ENCODE measurements at places on chromosomes 1 and 21. TPM values are rescaled to one million over a fixed set of nuclear protein-coding genes. Genes with fewer than 3 reads are reported as not detected.

- DNase-seq = no peak
- no peak overlapping the region for H3K4me3 ChIP-seq
- H3K36me3 ChIP-seq = no peaks in the 10 kb centered on the region
- no peaks in the 10 kb centered on the region for H3K27me3 ChIP-seq
- H3K27ac ChIP-seq = no peak overlapping the region
Observed at GRCh38 chr1:85378534-85378933, 86.4 kb downstream of the DDAH1 start.

Gene SIK1
- total RNA-seq = 4.0 TPM

Gene SH2D1B
- not detected for total RNA-seq

Gene TRIM46
- total RNA-seq = 4.2 TPM

- no peaks in the 10 kb centered on the region for H3K36me3 ChIP-seq
- no peak overlapping the region for H3K4me3 ChIP-seq
- H3K27ac ChIP-seq = no peak overlapping the region
- DNase-seq = no peak
- no peaks in the 10 kb centered on the region for H3K4me1 ChIP-seq
Observed at GRCh38 chr1:241250465-241250864, 106.5 kb downstream of the RGS7 start.

- peak; percentile 73 for DNase-seq
- H3K36me3 ChIP-seq = no peaks in the 10 kb centered on the region
- H3K4me3 ChIP-seq = no peak overlapping the region
- H3K27ac ChIP-seq = no peak overlapping the region
Observed at GRCh38 chr1:165928075-165928731, 100.8 kb downstream of the UCK2 start.

Gene MPL
- total RNA-seq = 0.32 TPM

DNA sequence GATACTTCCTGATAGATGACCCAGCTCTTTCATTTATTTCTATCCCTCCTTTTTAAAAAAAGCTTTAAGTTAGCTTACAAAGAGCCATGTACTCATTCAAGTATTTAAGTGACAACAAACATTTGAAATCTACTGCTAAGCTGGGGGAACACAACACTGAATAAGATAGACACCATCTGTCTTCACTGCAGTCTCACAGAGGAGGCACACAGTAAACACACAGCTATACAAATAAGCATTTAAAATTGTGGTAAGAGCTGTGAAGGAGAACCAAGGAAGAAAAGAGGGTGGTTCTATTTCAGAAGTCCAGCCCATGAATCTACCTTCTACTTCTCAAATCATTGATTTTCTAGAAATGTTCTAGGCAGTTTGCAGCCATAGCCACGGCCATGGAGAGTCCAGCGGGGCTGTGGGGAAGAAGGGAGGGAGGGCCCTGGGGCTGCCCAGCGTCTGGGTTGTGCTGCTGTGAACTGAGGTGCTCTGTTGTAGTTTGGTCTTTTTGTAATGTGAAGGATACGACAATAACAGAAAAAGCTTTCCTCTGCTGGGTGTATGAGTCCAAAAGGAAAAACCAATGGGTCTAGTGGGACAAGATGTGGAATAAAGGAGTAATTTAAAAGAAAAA lies 28.2 kb downstream of the PRDM2 start:
- H3K27me3 ChIP-seq = peaks cover 56% of the 10 kb centered on the region
- no peak overlapping the region for H3K27ac ChIP-seq
- peaks cover 5% of the 10 kb centered on the region for H3K4me1 ChIP-seq

Gene ANKRD65
- total RNA-seq = 1.6 TPM

Gene TDRD5
- 0.52 TPM for total RNA-seq

GRCh38 chr1:158246650-158247049 lies 7.6 kb upstream of the CD1A start:
- H3K4me3 ChIP-seq = no peak overlapping the region
- H3K4me1 ChIP-seq = no peaks in the 10 kb centered on the region
- no peaks in the 10 kb centered on the region for H3K36me3 ChIP-seq
- H3K27me3 ChIP-seq = no peaks in the 10 kb centered on the region

DNA sequence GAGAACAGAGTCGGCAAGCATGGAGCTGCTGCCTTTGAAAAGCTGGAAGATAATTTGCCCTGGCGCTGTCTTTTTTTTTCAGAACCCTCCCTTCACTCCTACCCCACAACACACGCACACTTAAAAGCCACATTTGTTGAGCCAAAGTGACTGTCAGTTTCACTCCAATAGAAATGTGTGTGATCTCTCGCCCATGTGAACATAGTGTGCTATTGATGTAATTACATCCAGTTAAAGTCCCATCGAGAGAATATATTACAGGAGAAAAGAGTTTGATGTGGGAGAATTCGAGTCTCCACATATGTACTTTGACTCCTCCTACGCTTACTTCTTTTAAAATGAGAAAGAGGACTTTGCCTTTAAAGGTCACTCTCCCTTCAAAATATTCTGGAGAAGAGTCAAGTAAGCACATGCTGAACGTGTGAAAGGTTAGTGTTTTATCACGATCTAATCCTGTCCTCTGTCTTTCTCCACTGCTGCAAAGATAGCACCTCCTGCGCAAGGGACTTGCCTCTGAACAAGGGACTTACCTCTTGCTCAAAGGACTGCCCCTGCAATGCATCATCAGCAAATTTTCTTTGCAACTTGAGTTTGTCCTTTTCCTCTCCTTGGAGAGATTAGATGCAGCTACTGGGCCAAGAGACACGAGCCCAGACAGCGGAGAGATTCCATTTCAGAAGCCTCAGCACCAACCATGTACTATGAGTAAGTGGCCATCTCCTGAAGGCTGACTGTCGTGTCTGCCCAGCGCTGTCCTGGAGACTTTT lies 613.9 kb downstream of the PTPRU start:
- H3K27ac ChIP-seq = no peak overlapping the region
- no peak for DNase-seq
- no peaks in the 10 kb centered on the region for H3K27me3 ChIP-seq

Gene IRF6
- total RNA-seq = 20.9 TPM

DNA sequence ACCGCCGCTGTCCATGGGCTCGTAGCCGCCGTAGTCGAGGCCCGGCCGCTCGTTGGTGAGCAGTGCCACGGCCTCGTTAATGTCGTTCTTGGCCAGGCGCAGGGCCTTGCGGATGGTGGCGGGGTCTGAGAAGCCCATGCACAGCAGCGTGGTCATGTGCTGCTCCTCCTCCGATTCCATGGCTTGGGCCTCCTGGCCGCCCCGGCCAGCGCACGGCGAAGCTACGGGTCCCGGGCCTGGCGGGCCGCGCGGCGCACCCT lies 300 bp downstream of the USP24 start:
- H3K4me3 ChIP-seq = peak overlapping the region; percentile 95
- no peaks in the 10 kb centered on the region for H3K27me3 ChIP-seq
- peaks cover 3% of the 10 kb centered on the region for H3K36me3 ChIP-seq

DNA sequence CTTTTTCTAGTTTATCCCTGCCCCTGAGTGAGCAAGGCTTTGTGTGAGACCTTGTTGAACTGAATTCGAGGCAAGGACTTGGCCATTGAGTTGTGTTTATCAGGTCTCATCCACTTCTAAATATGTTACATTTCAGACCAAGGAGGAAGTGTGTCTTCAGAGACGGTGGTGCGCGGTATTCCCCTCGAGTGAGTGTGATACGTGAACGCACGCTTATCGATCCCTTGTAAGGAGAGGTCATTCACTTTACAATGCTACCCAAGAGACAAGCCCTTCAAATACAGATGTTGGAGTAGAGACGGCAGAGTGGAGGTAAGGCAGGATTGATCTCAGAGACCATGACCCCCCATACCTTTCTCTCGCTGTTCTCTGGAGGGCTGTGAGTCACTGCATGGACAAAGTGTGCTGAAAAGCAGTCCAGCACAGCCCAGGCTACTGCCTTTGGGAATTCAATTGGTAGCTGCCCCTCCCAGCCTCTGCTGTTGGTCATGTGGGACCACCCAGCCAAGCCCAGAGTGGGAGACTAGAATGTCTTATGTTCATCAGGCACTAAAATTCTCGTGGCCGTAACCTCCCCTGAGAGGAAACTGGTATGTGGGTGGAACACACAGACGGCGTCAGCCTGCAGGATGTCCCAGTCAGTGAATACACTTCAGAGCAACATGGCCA lies 16.3 kb upstream of the MTARC1 start:
- DNase-seq = no peak
- H3K4me3 ChIP-seq = no peak overlapping the region
- no peaks in the 10 kb centered on the region for H3K27me3 ChIP-seq
- no peaks in the 10 kb centered on the region for H3K4me1 ChIP-seq
- H3K27ac ChIP-seq = no peak overlapping the region

GRCh38 chr1:153349363-153350320 lies 1.0 kb upstream of the PGLYRP4 start:
- H3K4me1 ChIP-seq = peaks cover 2% of the 10 kb centered on the region
- peak; percentile 39 for DNase-seq
- H3K36me3 ChIP-seq = no peaks in the 10 kb centered on the region
- H3K27me3 ChIP-seq = no peaks in the 10 kb centered on the region
- no peak overlapping the region for H3K4me3 ChIP-seq
- H3K27ac ChIP-seq = no peak overlapping the region

- no peak overlapping the region for H3K27ac ChIP-seq
- no peaks in the 10 kb centered on the region for H3K4me1 ChIP-seq
- H3K4me3 ChIP-seq = no peak overlapping the region
- H3K27me3 ChIP-seq = no peaks in the 10 kb centered on the region
Observed at GRCh38 chr1:203167026-203167912, 8.4 kb downstream of the MYBPH start.

Gene OR2T35
- not detected for total RNA-seq

GRCh38 chr1:230077011-230077410 lies 10.0 kb downstream of the GALNT2 start:
- no peaks in the 10 kb centered on the region for H3K27me3 ChIP-seq
- no peaks in the 10 kb centered on the region for H3K4me1 ChIP-seq
- DNase-seq = no peak
- H3K4me3 ChIP-seq = no peak overlapping the region

Gene PFKFB2
- total RNA-seq = 7.8 TPM

GRCh38 chr1:115230281-115230680 lies 107.8 kb downstream of the NGF start:
- H3K4me3 ChIP-seq = no peak overlapping the region
- no peak for DNase-seq
- H3K27ac ChIP-seq = no peak overlapping the region
- H3K36me3 ChIP-seq = no peaks in the 10 kb centered on the region
- no peaks in the 10 kb centered on the region for H3K27me3 ChIP-seq
- H3K4me1 ChIP-seq = no peaks in the 10 kb centered on the region

DNA sequence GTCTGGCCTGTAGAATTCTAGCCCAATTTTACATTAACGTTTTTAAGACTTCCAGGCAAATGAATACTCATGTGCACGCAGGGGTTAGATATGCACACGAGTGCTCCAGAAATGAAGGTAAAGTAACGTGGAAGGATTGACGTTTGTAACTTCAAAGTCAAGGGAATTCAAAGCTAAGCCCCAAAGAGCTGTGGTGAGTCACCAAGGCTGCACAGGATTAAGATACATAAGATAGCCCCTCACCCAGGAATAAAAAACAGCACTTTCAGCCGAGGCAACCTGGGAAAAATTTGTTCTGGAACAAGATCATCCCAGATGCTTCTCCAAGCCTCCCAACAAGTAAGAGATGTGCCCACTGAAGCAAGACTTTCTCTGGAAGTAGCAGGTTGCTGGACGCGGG lies 259.6 kb upstream of the PLXNA2 start:
- no peaks in the 10 kb centered on the region for H3K36me3 ChIP-seq
- no peaks in the 10 kb centered on the region for H3K4me1 ChIP-seq
- H3K27ac ChIP-seq = no peak overlapping the region
- DNase-seq = no peak

- H3K4me1 ChIP-seq = no peaks in the 10 kb centered on the region
- no peak overlapping the region for H3K27ac ChIP-seq
- peaks cover 15% of the 10 kb centered on the region for H3K36me3 ChIP-seq
- no peak for DNase-seq
Observed at GRCh38 chr1:47821760-47822159, 175.4 kb downstream of the TRABD2B start.

GRCh38 chr1:181062836-181063428 lies 25.6 kb upstream of the IER5 start:
- H3K27me3 ChIP-seq = no peaks in the 10 kb centered on the region
- no peak overlapping the region for H3K27ac ChIP-seq
- peaks cover 17% of the 10 kb centered on the region for H3K4me1 ChIP-seq
- DNase-seq = no peak
- no peak overlapping the region for H3K4me3 ChIP-seq

DNA sequence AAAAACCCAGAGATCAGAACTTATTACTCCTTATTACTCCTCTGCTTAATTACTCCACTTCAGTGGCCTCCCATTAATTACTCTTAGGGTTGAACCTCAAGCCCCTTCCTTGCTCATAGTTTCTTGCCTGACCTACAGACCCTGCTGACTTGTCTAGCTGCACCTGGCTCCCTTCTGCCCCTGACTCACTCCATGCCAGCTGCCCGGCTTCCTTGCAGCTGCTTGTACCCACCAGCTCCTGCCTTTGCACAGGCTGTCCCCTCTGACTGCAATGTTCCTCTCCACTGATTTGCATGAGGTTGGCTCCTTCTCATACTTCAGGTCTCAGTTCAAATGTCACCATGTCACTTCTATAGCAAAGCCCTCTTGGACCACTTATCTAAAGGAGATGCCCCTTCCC lies 1.9 kb upstream of the PTPRU start:
- no peak for DNase-seq
- no peak overlapping the region for H3K4me3 ChIP-seq
- peaks cover 50% of the 10 kb centered on the region for H3K27me3 ChIP-seq
- no peak overlapping the region for H3K27ac ChIP-seq
- no peaks in the 10 kb centered on the region for H3K4me1 ChIP-seq
- no peaks in the 10 kb centered on the region for H3K36me3 ChIP-seq

DNA sequence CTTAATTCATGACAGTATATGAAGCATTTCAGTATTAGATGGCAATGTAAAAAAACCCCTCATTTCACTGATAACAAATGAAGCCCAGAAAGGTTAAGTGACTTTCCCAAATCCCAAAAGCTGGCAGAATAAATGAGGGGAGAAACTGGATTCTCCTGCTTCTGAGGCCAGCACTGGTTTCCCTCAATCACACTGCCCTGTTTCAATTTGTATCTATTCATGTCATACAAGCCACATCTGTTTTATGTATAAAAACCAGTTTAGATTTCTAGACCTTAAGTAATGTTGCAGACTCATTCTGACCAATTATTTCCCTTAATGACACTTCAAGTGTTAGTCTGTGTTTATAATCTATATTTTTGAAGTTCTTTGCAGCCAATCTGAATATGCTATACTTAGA lies 16.8 kb downstream of the PLPPR4 start:
- H3K27ac ChIP-seq = no peak overlapping the region
- H3K36me3 ChIP-seq = no peaks in the 10 kb centered on the region
- no peak overlapping the region for H3K4me3 ChIP-seq
- H3K4me1 ChIP-seq = no peaks in the 10 kb centered on the region
- H3K27me3 ChIP-seq = no peaks in the 10 kb centered on the region

DNA sequence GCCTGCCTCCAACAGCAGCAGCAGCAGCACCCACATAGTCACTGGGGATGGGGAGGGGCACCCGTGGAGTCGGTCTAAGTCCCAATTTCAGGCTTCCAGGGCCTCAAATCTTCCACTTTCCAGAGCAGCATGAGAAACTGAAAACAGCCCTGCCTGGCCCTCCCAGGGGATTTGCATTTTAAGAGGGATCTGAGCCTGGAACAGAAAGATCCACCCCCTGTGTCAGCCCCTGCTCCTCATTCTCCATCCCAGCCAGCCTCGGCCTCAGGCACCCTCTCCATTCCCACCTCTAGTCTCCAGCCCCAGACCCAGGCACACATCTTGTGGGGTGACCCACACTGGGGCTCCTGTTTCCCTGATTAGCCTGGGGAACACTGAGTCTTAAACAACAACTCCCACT lies 51.8 kb downstream of the FBXO2 start:
- H3K4me1 ChIP-seq = no peaks in the 10 kb centered on the region
- H3K36me3 ChIP-seq = no peaks in the 10 kb centered on the region
- H3K27me3 ChIP-seq = no peaks in the 10 kb centered on the region
- DNase-seq = no peak
- no peak overlapping the region for H3K27ac ChIP-seq
- no peak overlapping the region for H3K4me3 ChIP-seq

Gene CFAP57
- 0.32 TPM for total RNA-seq
